ENCODE measurements at places on chromosomes 4 and X.

GRCh38 chr4:8506373-8507195 is 66.0 kb downstream of the TRMT44 start:
- DNase-seq: peak; percentile 82

- DNase-seq: no peak
Measured at GRCh38 chr4:4490816-4491215, 51.0 kb downstream of the STX18 start.

DNA sequence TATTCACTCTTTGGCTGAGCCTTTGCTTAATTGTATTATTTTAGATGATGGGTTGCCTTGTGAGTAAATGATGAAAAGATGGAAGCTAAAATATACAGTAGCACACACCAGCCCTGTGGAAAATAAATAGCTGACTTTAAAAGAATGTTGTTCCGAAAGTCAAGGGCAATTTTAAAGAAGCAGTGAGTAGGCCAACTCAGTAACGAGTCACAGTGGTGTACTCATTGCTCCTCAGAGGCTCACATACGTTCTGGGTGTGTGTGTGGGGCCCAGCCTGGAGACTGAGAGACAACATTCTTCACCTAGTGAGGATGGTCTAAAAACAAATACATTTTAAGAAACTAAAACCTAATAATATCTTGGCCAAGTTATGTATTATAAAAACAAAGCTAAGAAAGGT is 640.3 kb downstream of the TRIML1 start:
- peak; percentile 25 for DNase-seq

DNA sequence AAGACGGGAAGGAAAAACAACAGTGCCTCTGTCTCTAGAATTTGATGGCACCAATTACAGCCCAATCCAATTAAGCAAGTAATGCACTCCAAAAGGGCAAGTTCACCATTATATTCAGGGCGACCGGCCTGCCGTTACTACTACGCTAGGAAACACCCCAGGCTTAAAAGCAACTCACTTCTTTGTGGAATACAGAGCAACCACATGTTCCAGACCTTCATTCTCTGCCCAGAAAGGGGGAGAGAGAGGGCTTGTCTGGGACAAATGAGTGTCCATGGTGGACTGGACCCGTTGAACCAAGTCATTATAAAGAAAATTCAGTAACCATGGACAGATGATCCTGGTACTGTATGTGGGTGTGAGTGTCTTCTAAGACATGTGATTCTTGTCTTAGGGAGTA is 1.6 kb downstream of the KDR start:
- DNase-seq: no peak

- no peak for DNase-seq
Measured at GRCh38 chrX:12488771-12489170, 302.4 kb upstream of the PRPS2 start.

GRCh38 chr4:182944484-182945213 is 27.5 kb upstream of the DCTD start:
- DNase-seq: peak; percentile 29

DNA sequence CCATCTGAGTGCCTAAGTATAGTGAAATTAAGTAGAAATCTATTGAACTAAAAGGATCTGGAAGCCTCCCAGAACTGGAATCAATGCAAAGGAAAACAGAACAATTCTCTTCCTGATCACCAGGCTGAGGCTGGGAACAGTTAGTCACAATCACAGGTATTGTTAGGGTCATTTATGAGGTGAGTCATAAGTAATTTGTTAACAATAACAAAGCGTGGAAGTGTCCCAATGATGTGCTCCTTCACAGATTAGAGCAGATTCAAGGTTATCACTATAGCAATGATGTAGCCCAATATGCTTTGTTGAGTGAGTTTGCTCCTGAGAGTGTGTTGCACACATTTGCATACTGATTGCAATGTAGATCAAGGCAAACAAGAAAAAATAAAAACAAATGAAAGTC is 228.1 kb downstream of the ZNF674 start:
- DNase-seq: no peak

GRCh38 chrX:152913346-152913745 is 15.5 kb downstream of the ZNF185 start:
- DNase-seq: no peak

GRCh38 chrX:134880866-134881265 is 109.9 kb upstream of the SMIM10 start:
- peak; percentile 22 for DNase-seq

DNA sequence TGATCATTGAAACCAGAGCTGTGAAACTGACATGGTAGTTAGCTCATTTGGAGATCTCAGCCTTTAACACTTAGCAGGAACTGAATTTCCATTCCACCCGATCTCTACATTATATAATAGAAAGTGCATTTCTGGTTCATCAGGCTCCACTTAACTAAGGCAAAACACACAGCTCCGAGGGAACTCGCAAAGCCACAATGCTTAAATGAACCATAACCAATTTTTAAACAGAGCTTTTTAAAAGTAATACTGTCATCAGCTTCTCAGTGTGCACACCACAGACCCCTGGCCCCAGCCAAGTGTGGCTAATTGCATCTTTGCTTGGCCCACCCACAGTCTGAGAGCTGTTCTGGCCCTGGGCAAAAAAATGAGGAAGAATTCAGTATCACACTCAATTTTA is 66.1 kb downstream of the DCHS2 start:
- DNase-seq: no peak

DNA sequence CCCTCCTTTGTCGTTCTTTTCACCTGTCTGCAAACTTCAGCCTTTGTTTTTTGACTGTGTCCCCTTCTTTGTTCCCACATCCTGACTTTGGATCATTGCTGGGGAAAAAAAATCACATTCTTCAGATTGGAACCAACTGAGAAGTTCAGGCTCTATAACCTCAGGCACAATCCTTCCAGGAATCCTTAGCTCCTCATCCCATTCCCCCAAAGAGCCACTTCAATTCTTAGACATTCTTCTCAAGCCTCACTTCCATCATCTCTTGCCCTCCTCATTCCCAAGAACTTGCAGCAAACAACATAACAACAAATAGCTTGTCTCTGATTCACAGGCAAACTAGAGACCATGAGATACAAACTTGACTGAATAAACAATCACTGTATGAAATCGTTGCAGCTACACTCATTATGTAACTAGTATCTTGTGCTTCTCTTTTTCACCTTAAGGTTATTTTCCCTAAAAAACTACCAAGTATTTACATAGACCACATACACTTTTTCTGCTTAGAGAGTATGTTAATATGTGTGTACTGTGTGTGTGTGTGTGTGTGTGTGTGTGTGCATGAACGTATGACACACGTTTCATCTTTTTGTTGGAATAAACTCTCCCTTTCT is 26.4 kb upstream of the PGM2 start:
- peak; percentile 8 for DNase-seq

GRCh38 chr4:162952232-162952631 is 214.5 kb downstream of the NAF1 start:
- no peak for DNase-seq

DNA sequence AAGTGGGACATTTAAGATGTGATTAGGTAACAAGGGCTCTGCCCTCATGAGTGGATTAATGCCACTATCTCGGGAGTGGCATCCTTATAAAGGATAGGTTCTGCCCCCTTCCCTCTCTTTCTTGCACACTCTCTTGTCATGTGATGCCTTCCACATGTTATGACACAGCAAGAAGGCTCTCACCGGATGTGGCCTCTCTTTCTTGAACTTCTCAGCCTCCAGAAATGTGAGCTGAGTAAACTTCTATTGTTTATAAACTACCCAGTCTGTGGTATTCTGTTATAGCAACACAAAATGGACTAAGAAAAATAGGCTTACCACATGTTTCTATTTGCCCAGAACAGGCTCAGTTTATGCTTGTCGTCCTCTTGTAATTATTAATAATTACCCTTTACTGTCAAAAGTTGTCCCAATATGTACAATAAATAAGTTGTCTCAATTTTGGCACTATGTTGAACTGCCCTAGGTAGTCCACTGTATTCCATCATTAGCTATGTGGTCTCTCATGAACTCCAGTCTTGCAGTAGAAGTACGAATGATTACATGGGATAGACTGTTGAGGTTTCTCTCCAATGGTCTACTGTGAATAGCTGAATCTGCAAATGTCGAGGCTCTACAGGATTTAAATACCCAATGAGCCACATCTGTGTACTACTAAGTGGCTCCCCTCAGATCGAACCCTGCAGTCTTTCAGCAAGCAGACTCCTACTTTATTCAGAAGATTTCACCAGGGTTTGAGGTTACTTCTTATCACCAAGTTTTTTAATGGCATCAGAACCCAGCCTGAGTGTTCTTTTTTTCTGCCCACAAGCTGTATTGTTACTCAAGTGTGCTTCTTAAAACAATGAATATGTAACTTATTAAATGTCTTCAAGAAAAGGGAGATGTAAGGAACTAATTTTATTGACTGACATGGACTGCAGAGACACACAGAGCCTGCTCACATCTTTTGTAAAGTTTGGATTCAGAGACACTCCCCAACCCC is 102.0 kb upstream of the LEF1 start:
- DNase-seq: peak; percentile 64

DNA sequence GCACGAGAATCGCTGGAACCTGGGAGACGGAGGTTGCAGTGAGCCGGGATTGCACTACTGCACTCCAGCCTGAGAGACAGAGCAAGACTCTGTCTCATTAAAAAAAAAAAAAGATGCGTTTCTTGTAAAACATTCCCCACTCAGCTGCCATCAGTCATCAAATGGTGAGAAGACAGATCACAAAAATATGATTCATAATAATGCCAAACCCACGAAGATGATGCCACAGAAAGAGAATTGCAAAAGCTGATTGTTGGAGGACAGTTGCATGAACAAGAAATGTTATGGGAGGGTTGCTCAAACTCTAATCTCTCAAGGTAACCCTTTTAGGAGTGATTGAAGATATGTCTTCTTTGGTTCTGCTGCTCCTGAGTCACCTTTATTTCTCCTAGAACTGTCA is 21.4 kb upstream of the SMIM14 start:
- peak; percentile 41 for DNase-seq

DNA sequence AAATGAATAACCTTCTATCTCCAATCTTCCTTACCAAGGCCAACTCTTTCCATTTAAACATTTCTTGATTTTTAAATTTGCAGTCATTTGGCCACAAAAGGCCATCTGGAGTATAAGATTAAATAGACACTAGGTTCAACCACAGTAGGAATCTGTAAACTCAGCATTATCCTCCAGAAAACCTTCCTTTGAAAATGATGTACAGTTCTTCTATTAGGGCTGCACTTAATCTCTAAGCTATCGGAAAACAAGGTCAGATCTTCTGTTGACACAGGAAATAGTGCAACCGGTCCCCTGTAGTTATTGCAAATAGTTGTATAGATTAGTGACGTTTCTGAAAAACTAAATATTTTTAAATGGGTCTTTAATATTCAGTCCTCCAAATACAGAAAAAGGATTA is 359.0 kb upstream of the ATOH1 start:
- DNase-seq: no peak

DNA sequence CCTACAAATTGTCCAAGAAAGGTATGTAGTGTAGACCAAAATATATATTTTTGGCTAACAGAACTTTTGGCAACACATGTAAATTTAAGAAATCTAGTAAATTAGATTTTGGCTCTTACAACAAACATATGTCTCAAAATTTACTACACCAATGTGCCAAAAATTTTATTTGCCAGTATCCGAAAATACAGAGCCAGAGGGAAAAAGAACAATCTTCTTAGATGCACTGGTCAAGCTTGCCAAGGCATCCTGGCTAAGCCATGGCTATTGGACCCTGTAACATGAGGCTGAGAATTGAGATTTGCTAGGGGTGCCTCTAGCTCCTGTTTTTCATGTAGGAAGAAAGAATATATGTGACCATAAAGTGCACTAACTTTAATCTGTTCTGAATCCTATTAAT is 91.8 kb downstream of the GABRG1 start:
- no peak for DNase-seq

GRCh38 chrX:112043997-112044396 is 38.6 kb downstream of the TRPC5 start:
- DNase-seq: no peak
